ENCODE measurements at places on chromosomes 2 and 18.

- peak; percentile 82 for DNase-seq
Observed at GRCh38 chr2:134368009-134368817, 114.3 kb downstream of the MGAT5 start.

- no peak for DNase-seq
Observed at GRCh38 chr18:23450022-23450421, 3.1 kb upstream of the RIOK3 start.

DNA sequence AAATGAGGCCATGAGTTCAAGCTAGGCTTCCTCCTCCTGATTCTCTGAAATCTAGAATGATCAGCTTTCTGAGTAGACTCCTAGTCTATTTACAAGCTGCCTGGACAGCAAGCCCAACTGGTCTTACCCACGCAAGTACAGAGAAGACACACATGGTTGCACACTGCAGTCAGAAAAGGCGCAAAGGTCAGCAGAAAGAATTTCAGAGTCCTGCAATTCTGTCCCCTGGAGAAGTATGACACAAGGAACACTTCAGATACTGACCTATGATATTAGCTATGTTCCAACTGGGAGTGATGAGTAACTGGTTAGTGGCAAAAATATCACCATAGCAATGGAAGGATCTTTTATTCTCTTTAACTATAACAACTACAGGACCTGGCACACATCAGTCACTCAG is 336.1 kb upstream of the PKDCC start:
- no peak for DNase-seq

DNA sequence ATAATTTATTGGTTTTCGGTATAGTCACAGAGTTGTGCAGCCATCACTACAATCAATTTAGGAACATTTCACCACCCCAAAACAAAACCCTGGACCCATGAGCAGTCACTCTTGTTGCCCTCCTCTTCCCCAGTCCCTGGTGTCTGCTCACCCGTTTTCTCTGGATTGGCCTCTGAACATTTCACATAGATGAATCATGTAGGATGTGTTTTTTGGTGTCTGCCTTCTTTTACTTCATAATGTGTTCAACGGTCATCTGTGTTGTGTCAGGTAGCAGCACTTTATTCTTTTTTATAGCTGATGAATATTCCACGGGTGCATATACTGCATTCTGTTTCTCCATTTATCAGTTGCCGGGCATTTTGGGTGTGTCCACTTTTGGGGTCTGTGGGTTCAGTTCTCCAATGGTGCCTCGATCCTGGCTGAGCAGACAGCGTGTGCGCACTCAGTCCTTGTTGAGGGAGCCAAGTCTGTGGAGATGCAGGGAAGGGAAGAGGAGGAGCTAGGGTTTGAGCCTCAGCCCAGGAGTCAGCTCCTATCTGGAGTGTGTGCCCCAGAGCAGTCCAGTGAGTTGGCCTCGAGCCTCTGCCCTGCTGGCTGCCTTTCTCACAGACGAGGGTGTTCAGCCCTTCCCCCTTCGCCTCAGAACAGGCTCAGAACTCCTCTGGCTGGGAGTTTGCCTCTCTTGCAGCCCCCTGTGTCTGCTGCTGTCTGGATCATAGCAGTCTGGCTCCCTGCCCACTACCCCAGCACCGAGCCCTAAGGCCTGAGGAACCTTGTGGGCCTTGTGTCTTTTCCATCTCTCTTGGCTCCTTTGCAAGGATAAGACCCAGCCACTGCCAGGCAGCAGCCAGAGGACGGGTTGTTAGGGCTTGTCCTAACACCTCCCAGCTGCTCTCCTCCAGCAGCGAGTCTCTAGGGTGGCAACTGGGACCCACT is 18.0 kb downstream of the C2orf74 start:
- peak; percentile 69 for DNase-seq

GRCh38 chr2:226730481-226730880 is 69.1 kb downstream of the IRS1 start:
- no peak for DNase-seq

DNA sequence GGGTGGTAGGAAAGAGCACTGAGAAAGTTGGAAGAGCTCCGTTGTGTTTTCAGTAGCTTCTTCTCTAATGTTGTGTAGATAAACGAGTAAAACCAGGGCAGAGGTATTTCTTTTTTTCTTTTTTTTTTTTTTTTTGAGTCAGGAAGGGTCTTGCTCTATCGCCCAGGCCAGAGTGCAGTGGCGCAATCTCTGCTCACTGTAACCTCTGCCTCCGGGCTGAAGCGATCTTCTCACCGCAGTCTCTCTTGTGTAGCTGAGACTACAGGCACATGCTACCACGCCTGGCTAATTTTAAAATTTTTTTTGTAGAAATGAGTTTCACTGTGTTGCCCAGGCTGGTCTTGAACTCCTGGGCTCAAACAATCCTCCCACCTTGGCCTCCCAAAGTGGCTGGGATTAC is 6.6 kb downstream of the GRHL1 start:
- DNase-seq, result no peak

DNA sequence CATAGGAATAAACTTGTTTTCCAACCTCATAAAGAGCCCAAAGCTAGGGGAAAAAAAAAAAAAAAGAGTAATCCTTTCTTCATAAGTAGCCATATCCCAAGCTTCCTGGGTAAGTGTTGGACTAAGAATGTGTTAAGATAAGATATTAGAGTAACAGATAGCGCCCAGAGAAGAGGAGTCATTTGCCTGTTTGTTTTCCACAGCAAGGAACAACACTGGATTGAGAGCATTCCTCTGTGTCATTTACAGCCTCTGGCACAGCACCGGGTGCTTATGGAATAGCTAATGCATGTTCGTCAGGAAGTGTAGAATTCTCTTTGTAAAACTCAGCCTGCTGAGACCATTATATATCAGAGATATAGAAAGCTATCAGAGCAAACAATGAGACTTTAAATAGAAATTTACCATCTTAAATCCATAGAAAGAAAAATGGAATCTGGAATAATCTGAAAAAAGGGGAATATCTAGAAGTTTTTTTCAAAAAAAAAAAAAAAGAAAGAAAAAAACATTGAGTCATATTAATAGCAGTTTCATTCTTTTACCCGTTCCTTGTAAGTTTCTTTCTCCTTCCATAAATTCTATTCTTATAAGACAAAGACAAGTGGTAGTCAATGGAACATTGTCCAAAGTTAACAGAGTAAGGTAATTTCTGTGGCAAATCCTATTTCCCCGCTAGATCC is 37.6 kb downstream of the LRP2 start:
- DNase-seq, result no peak

DNA sequence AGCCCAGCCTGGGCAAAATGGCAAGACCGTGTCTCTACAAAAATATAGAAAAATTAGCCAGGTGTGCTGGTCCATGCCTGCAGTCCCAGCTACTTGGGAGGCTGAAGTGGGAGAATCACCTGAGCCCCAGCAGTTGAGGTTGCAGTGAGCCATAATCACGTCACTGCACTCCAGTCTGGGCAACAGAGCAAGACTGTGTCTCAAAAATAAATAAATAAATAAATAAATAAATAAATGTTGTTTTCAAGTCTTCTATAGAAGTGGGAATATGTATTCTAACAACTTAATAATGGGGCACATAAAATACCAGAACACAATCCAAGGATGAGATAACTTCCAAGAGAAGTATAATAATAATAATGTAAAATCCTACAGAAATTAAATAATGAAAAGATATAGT is 23.9 kb downstream of the ATAD2B start:
- DNase-seq, result no peak

DNA sequence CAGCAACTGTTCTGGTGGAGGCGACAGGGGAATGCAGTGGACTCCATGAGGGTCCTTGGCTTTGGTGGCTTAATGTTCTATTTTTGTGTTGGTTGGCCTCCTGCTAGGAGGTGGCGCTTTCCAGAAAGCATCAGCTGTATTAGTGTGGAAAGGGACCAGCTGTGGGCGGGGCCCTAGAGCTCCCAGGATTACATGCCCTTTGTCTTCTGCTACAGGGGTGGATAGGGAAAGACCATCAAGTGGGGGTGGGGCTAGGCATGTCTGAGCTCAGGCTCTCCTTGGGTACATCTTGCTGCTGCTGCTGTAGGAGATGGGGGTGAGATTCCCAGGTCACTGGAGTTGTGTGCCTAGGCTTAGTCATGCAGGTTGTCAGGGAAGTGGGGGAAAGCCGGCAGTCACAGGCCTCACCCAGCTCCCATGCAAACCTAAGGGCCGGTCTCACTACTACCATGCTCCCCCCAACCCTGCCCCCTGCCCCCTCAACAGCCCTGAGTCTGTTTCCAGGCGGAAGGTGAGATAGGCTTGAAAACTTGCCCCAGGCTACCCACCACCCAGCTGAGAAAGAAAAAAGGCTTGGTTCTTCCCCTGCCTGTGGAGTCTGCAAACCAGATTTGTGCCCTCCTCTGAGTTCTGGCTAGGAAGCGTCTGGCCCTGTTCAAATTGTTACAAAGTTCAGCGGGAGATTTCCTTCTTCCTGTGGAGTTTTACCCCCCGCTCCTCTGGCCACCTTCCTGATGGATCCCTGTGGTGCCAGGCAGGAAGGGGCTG is 141.3 kb upstream of the LYPD1 start:
- no peak for DNase-seq
